ENCODE measurements at places on chromosomes 2 and 18. TPM values are rescaled to one million over a fixed set of nuclear protein-coding genes. Genes with fewer than 3 reads are reported as not detected.

SERPINB4 gene
- total RNA-seq: not detected

GCKR gene
- total RNA-seq: not detected

MEP1B gene
- total RNA-seq: not detected

UGT1A9 gene
- not detected for total RNA-seq

SERPINB13 gene
- total RNA-seq: not detected

CRYGD gene
- total RNA-seq: not detected

DNAJC5G gene
- total RNA-seq: not detected

FMNL2 gene
- 31.8 TPM for total RNA-seq

RAB6C gene
- not detected for total RNA-seq

REG1B gene
- total RNA-seq: not detected

HOXD13 gene
- not detected for total RNA-seq

NTSR2 gene
- not detected for total RNA-seq
